ENCODE measurements at places on chromosomes 3 and 15. TPM values are rescaled to one million over a fixed set of nuclear protein-coding genes. Genes with fewer than 3 reads are reported as not detected.

DNA sequence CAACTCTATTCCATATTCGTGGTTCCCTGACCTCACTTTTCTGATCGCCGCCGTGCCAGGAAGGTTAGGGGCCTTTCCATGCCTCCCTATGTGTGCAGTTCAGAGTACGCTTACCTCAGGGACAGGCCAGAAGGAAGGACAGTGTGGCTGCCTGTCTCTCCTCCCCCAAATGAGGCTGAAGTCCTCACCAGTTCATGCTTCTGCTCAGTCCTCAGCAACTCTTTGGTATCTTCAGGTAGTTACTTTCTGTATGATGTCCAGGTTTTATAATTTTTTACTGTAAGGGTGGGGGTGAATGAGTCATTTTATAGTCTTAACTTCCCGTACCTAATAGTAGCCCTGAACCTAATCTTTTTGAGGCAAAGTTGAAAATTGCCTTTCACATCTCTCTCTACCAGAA, 98.7 kb downstream of the VPS8 start:
- no peak for DNase-seq

- DNase-seq: no peak
Measured at GRCh38 chr15:79195802-79196201, 86.7 kb upstream of the ANKRD34C start.

DNA sequence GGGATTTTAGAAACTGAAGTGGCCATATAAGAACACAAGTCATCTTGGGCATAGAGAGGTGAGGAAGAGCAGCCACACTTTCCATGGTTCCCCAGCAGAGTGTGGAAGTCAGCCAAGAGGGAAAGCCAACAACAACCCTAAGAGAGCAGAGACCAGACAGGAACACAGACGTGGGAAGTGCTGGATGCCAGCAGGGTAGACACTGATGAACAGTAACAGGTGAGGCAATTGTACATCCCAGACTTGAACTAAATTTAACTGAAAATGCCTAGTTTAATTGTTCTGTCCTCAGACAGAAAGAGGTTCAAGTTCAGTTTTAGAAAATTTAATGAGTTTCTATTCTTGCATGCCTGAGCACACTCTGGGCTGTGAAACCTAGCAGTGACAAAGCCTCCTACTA, 212.1 kb downstream of the ATP8B4 start:
- DNase-seq: no peak

DNA sequence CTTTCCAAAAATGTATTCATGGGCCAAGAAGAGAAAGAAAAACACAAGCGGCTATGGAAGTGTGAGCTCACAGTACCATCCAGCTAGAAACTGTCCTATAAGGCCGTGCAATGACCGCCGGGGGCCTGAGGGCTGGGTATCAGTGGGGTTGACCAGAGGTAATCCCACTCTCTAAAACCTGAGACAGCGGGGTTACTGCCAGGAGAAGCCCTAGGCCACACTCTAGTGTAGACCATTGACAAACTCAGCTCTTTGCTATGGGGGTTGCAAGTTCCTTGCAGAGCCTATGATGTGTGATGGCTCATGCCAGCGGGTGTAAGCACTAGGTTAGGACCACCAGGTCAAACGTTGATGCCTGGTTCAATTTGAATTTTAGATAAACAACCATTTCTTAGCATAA, 25.9 kb upstream of the SLCO2A1 start:
- no peak for DNase-seq

DNA sequence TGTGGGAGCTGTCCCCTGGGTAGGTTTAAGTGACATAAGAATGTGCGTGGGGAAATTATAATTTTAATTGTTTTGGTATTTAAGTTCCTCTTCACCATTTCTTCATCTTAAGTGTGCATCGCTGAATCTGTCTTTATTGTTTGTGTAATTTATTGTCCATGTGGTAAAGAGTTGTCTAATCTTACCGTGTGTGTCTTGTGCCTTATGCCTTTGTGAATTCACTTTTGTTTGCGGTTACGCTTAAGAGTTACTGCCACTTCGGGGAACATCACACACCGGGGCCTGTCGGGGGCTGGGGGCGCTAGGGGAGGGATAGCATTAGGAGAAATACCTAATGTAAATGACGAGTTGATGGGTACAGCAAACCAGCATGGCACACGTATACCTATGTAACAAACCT, 767 bp downstream of the WDR48 start:
- no peak for DNase-seq

- DNase-seq: no peak
Measured at GRCh38 chr3:183460081-183461055, 31.9 kb upstream of the MCF2L2 start.

The SLC28A2 gene
- polyA plus RNA-seq: not detected

DNA sequence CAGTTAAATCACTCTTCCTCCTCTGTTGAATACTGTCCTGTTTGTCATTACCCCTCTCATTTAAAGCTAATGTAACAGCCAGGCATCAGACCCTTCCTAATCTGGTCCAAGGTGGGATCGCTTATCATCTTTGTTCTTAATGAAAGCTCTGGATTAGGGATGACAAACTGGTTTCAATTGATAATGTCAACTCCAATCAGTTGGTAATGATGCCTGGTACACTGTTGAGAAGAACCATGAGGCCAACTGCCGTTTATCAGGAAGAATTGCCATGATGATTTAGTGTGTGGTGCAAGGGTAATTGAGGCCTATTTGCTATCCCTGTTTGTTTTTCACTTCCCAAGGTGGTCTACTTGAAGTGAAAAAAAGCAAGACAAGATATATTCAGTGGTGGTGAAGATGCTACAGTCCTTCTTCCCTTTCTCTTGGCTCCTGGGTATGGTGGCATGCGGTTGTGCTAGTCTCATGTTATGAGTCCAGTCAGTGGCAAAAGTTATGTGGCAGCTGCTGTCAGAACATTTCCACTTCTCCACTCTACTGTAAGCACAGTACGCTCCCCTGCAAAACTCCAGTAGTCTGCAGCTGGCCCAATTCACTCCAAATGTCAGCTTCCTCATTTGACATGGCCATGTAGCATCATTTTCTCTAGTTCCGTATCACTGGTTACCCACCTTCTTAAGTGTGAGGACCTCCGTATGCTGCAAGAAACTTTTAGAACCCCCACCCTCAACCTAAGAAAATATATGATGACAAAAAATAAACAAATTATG, 72.5 kb downstream of the MORC1 start:
- no peak for DNase-seq

DNA sequence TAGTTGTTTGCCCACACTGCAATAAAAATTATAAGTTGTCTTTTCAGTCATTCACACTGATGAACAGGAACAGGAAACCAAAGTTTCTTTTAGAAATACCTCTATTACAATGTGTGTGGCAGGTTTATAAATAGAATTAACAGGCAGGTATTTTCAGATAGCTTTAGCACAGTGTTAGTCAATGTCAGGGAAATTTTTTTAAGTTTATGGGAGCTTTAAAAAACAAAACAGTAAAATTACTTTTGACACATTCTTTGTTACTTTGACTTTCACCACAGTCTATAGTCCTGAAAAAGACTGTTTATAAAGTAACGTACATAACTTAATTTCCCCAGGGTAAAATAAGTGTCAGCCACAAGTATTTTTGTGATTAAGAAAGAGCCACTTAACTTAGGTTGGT, 38.1 kb downstream of the SERPINI1 start:
- no peak for DNase-seq

The CLDN18 gene
- polyA plus RNA-seq: not detected

DNA sequence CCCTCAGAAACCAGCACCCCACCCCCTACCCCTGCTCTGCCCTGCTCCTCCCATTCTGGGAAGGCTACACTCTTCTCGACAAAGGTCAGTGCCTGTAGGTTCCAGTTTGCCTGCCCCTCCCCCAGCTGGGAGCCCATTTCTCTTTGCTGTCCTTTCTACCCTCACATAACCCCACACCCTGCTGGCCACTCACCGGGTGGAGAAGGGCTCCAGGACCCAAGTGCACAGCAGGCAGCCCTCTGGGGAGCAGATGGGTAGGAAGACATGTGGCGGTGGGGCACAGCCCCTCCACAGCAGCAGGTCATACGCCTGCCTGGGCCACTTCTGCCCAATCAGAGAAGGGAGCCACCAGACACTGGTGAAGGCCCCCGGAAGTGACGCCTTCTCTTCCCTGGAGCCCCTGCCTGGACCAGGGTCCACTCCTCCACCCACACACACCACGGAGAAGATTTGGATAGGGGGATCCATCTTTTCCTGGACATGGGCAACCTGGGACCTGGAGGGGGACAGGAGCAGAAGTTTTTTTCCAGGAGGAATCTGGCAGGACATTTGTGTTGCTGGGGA, at the start of gene THPO:
Gene THPO, minus strand, starts transcription at position 326 of the 564 bp plus-strand sequence. CDS start 1,948 bp downstream, outside the sequence.
- DNase-seq: no peak

GRCh38 chr3:39907981-39908380, 98.6 kb downstream of the MYRIP start:
- DNase-seq: no peak

The SLC6A20 gene
- not detected for polyA plus RNA-seq

GRCh38 chr3:159855599-159856346, 132.9 kb upstream of the IL12A start:
- no peak for DNase-seq

The CFAP91 gene
- not detected for polyA plus RNA-seq

GRCh38 chr3:42066516-42067181, 24.5 kb upstream of the TRAK1 start:
- no peak for DNase-seq

DNA sequence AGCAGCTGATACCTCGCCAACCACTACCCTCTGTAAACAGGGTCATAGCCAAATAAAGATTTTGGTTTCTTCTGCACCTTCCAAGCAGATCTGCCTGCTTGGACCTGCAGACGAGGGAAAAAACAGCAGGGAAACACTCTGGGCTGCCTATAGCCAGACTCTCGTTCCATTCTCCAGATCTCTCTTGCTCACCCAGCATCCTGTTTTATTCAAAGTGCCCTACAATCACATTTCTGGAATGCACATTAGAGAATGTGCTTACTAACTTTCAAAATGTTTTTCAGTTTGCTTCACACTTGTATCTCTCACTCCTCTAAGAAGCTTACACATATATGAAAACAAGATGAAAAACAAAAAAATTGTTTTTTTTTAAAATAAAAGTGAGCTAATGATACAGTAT, 71.4 kb downstream of the MLH1 start:
- no peak for DNase-seq

DNA sequence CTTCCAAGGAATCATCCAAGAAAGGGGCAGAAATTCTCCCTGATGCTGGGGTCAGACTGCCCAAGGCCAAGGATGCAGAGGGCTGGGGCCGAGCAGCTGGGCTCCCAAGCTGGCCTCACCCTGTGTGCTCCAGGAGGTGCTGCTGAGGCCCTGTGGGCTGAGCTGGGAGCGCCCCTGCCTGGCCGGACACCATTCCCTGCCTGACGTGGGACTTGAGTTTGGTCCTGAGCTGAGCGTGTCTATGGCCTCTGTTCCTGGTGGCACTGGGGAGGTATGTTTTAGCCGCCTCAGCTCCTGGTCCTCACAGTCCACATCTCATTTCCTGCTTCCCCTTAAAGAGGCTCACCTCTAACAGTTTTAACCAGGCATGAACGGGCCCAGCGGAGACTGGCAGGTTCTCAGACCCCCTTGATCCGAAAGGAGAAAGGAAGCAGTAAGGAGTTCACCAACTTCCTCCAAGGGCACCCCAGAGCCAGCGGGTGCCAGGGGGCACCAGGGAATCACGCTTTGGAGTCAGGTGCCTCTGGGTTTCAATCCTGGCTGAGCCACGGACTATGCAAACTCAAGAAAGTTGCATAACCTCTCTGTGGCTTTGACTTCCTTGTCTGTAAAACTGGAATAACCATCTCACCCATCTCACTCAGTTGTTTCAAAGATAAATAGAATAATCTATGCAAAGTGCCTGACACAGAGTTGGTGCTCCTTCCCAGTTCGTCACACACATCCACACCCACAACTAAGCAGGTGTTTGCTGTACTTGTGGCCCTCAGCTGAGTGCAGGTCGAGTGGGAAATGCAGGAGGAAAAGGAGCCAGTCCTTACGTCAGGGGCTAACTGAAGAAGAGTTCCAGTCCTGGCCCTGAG, 48.6 kb downstream of the SLC12A8 start:
- DNase-seq: no peak

The SERPINI2 gene
- polyA plus RNA-seq: not detected

GRCh38 chr3:47250309-47251060, 32.1 kb downstream of the KIF9 start:
- no peak for DNase-seq

The FBXO40 gene
- polyA plus RNA-seq: not detected

- DNase-seq: no peak
Measured at GRCh38 chr3:127953091-127954035, 38.3 kb downstream of the KBTBD12 start.

GRCh38 chr15:34055868-34056595, 17.0 kb upstream of the AVEN start:
- peak; percentile 50 for DNase-seq

DNA sequence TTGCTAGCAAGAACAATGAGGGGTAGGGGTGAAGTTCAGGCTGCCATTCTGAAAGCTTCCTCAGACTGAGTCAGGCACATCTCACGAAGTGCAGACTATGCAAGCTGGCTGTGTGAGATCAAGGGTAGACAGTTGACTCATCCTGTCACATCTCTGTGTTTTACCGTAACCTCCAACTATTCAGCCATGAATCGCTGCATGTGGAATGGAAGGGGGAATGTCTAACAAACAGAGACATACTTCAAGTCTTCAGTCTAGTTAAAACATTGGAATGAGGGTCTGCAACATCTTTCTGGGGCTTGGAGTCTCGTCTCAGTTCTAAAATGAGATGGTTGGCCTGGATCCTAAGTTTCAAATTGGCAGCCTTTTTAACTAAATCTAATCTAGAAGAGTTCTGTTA, 25.9 kb downstream of the AGTR1 start:
- peak; percentile 21 for DNase-seq

The GPR149 gene
- not detected for polyA plus RNA-seq

GRCh38 chr3:109373933-109374332, 36.6 kb upstream of the DPPA4 start:
- DNase-seq: no peak

DNA sequence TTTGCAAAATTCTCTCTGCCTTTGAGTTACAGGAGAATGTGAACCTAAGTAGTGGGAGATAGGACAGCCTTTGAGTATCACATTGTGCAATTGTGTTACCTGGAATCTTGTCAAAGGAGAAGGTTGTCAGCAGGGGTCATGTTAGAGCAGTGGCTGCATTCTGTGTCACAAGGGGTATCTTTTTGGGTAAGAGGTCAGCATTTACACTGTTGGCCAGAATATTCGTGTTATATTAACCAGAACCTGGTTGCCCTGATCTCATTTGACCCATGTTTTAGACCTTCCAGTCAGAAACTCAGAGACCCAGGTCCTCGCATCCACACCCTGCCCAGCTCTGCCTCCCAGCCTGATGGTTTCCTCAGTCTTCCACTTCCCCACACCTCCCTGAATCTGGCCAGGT, 27.3 kb downstream of the HDC start:
- DNase-seq: no peak
